ENCODE measurements at places on chromosomes 13 and 19.

DNA sequence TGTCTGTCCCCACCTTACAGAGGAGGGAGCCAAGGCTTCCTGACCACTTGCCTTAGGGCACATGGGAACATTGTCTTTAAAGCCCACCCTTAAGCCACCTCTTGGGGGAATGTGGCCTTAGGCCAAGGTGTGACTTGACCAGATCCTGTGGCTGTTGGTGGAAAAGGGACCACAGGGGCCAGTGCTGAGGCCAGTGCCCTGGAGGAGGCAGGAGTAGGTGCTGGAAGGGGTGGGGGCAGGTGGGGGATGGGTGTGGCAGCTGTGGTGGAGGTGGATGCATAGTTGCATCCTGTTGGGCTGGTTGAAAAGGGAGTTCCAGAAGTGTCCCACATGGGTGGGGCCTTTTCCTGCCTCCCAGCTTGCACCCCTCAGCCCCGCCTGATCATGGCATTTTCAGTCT is 44.8 kb downstream of the DNM2 start:
- no peak for DNase-seq

- DNase-seq: no peak
These were observed 494.3 kb downstream of the FOXO1 start for GRCh38 chr13:40172149-40172591.

DNA sequence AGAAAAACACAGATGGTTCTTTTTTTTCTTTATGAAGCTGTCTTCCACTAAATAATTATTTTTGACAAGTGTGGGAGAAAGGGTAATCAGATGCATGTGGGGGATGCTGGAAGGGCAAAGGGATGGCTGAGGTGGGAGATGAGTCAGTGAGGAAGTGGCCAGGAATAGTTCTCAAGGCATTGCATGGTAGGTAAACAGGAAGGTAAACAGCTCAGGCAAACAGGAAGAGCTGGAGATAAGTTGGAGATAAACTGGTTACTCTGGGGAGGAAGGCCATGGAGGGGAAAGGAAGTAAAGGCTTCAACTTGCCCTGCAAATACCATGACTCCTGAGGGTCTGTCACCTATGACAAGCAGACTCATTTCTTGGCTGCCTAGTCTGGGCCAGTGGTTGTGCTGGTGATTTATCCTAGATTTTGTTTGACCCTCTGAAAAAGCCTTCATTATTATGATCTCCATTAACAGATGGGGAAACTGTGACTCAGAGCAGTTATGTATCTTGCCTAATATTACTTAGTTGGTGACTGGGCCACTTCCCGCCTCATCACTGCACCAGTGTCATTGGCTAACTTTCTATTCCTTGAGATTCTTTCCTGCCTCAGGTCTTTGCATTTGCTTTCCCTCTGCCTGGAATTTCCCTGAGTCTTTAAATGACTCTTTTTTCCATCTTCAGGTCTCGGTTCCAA is 17.1 kb downstream of the ACTL9 start:
- DNase-seq: no peak

- DNase-seq: no peak
These were observed 201.4 kb downstream of the OXGR1 start for GRCh38 chr13:96792736-96793403.

- no peak for DNase-seq
These were observed 2.4 kb upstream of the RGL3 start for GRCh38 chr19:11421371-11422098.

GRCh38 chr13:51923983-51924539 is 62.3 kb downstream of the CCDC70 start:
- DNase-seq: no peak

- peak; percentile 100 for DNase-seq
These were observed at the start of gene HNRNPL for GRCh38 chr19:38849860-38850435. HNRNPL (minus strand) TSS chr19:38849986; CDS start chr19:38849966, 20 bp downstream.

Data from NCI-H1417 treated with DMSO at 0.1 percent for 48 hours (cell line).